ENCODE measurements at places on chromosomes 13 and 19. TPM values are rescaled to one million over a fixed set of nuclear protein-coding genes. Genes with fewer than 3 reads are reported as not detected.

Gene TTYH1
- 43.1 TPM for total RNA-seq

Gene ATP7B
- total RNA-seq: 5.0 TPM

GRCh38 chr19:18098891-18099622 lies 1.5 kb downstream of the MAST3 start:
- peak overlapping the region; percentile 81 for H3K4me3 ChIP-seq
- H3K27me3 ChIP-seq: no peaks in the 10 kb centered on the region
- no peak overlapping the region for H3K27ac ChIP-seq

GRCh38 chr13:114108894-114109293 lies 23.5 kb downstream of the RASA3 start:
- no peaks in the 10 kb centered on the region for H3K27me3 ChIP-seq
- H3K4me3 ChIP-seq: no peak overlapping the region
- 0 out of 2 replicates have a peak, but pooled peaks cover 2% of the 10 kb centered on the region for H3K36me3 ChIP-seq
- DNase-seq: no peak
- no peaks in the 10 kb centered on the region for H3K4me1 ChIP-seq

DNA sequence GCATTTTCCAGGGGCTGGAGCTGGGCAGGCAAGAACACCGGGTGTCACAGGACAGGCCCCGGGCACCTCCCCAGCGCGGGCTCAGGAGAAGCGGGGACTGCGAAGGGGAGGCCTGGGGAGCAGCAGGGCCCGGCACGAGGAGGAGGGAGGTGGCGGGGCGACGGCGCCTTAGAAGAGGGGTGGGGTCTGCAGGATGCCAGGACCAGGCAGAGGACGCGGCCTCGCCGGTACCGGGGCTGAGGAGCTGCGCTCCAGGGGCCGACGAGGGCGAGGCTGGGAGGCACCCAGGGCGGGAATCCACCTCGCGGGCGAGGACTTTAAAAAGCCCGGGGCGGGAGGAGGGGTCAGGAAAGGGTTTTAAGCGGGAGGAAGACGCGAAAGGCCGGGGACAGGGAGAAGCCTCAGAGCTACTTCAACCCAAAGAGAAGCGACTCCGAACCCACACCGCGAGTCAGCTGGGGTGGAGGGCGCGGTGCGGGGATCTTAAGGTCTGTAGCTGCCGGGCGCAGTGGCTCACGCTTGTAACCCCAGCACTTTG lies 665 bp downstream of the ZNF347 start:
- no peaks in the 10 kb centered on the region for H3K27me3 ChIP-seq
- DNase-seq: peak; percentile 39
- H3K27ac ChIP-seq: no peak overlapping the region
- H3K4me3 ChIP-seq: peak overlapping the region; percentile 82

- no peak overlapping the region for H3K27ac ChIP-seq
- peaks cover 12% of the 10 kb centered on the region for H3K4me1 ChIP-seq
- DNase-seq: peak; percentile 62
Measured at GRCh38 chr19:6739883-6740588, 556 bp downstream of the TRIP10 start.

DNA sequence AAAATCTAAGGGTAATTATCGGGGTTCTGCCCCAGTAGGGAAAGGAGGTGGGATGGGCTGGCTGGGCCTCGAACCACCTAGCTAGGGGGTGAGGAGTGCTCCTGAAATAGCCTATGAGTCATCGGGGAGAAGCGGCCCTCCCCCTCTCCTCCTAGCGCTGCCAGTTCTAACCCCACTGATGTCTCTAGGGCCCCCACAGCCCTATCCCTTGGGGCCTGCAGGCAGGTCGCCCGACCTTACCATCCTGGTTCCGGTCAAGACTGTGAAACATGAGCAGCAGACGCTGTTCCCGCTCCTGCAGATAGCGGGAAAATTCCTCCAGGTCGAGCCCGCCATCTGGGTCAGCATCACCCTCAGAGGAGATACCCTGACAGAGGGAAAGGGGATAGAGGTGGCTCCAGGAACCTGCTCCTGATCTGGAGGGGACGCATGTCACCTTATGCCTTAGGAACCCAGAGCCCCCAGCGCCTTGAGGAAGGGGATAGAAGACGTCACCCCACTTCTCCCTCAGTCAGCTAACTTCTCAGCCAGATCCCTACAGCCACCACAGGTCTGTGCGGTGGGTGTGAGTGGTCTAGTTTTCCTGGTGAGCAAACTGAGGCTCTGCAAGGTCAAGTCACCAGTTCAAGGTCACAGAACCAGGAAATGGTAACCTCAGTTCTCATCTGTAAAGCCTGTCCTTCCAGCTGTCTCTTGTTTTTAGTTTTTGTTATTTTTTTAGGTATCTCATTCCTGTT lies 1.5 kb downstream of the SLC25A23 start:
- peak overlapping the region; percentile 89 for H3K4me3 ChIP-seq
- no peaks in the 10 kb centered on the region for H3K4me1 ChIP-seq
- no peak overlapping the region for H3K27ac ChIP-seq

DNA sequence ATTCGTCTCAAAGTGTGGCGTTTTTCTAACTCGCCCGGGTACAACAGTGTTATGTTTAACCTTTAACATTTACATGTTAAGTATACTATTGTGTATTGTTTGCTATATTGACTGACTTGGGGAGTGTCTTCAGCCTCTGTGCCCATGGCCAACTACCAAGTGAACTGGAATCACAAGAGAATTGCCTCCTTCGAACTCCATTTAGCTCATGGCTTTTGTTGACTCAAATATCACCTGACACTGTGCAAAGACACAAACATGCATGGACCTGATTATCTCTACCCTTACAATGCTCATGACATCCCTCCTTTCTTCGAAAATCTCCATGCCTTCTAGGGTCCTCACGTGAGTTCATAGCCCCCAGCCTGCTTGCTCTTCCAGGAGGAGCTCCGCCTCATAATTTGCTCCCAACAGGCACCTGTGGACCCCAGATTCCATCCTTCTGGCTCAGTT lies 704 bp downstream of the ZNF814 start:
- 0 out of 2 replicates have a peak, but pooled peaks cover 3% of the 10 kb centered on the region for H3K4me1 ChIP-seq
- H3K27ac ChIP-seq: peak overlapping the region; percentile 68
- DNase-seq: no peak
- H3K27me3 ChIP-seq: no peaks in the 10 kb centered on the region
- H3K36me3 ChIP-seq: peaks cover 48% of the 10 kb centered on the region

DNA sequence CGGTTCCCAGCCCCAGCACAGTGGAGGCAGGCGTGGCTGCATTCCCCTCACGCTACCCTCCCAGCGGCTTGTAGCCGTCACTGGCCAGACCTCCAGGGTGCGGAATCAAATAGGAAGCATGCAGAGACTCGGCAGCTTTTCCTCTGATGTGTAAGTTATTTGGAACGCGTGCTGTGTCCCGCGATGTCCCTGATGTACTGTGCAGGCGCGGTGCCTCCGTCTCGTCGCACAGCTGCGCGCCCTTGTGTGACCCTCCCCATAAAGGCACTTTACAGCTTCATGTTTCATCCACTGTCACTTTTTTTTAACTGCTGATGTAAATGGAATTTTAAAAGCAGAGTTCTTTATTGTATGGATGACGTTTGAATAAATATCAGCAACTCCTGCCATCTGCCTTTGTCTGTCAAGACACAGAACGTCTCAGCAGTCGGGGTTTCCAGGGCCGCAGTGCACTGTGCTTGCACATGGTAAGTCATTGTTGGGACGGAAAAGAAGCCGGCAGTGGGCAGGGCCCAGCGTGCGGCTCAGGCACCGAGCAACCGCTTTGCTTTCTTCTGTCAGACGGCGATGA lies 7.3 kb upstream of the F7 start:
- no peak overlapping the region for H3K27ac ChIP-seq
- no peak for DNase-seq
- H3K36me3 ChIP-seq: no peaks in the 10 kb centered on the region
- H3K4me3 ChIP-seq: no peak overlapping the region
- H3K4me1 ChIP-seq: no peaks in the 10 kb centered on the region
- H3K27me3 ChIP-seq: no peaks in the 10 kb centered on the region
